ENCODE measurements at places on chromosomes 1 and 21.

GRCh38 chr1:202857136-202857610 lies 31.8 kb downstream of the RABIF start:
- DNase-seq, result no peak

- DNase-seq, result no peak
These were observed 63.4 kb upstream of the LAX1 start for GRCh38 chr1:203701606-203702005.

DNA sequence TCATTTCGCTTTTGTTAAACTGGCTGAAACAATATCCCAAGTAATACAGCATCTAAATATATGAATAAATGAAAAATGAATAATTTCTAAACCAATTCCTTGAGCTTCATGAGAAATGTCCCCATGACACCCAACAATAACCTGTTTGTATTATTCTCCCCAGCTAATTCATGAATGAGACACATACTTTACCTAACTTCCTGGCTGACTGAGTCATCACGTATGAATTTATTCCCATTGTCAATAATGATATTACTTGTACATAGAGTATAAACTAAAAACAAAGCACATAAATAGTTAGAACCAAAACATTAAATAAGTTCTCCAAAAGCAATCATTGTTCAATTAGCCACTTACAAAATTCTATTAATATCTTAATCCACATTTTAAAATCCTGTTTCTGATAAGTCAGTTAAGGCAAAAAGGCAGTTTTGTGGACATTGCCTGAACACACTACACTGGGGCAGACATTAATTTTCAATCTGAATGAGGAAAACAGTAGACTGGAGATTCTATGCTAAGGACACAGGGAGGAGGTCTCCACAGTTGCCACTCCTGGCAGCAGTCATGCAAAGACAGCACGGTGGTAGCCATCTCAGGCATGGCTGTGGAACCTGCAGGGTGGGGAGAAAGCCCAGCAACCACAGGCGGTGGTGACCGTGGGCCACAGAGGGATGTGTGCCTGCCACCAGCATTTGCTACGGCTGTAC lies 48.2 kb downstream of the SLC9C2 start:
- DNase-seq, result no peak

DNA sequence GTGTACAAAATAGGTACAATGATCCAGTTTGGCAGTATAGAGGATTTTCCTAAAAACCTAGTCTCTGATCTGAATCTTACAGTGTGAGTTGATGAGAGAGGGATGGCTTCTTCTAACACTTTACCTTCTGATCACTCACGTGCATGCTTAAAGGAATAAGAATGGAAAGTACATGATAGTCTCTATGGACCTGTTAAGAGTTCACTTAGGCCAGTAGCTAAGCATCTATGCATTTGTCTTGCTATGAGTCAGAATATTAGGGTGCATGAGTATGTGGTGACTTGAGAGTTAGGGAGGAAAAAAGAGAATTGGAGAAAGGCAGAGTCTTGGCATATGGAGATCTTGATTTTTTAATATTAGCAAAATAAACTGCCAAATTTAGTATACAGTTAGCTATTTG lies 206.3 kb downstream of the COL11A1 start:
- DNase-seq, result no peak

DNA sequence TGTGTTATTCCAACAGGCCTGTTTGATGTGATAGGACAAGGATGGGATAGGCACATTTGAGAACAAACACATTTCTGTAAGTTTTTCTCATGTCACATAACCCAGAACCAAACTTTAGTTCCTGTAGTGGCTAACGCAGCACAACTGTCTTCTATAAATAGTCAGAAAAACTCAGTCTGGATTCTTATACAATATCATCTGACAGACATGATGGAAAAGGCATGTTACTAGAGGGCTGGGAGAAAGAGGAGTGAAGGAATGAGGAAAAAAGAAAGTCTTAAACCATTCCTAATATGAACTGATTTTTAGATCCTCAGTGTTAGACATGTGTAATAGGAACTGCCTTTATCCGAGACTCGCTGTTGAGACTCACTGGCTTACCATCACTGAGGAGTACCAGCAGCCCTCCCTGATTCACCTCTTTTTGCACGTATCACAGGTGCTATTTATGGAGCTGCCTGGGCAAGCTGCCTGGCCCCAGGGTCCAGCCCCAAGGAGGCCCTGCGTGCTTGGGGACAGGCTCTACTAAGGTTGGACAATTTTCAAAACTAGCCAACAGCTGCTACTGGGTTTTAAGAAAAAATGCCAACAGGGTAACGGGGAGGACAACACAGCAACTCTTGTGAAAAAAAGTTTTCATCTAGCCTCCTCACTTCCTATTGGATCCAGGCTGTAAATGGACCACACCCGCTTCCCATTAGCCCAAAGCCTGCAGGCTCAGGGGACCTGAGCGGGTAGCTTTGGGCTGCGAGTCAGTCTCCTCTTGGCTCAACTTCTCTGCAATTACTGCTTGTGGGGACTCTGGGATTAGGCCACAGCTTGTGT lies 30.7 kb upstream of the SERBP1 start:
- no peak for DNase-seq

- DNase-seq, result no peak
These were observed 64.8 kb downstream of the PLXNA2 start for GRCh38 chr1:208179263-208179816.

DNA sequence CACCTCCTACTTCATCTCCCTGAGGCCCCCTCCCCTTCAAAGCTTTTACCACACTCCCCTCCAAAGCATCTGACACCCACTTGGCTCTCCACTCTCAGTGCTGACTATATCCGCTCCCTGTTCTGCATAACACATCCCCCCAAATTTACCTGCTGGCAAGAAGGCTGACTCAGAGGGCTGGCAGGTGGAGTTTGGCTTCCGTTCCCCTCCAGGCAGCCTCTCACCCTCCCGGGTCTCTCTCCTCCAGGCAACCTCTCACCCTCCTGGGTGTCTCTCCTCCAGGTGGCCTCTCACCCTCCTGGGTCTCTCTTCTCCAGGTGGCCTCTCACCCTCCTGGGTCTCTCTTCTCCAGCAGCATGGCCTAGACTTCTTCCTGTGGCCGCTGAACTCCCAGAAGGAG lies 562.1 kb downstream of the NPHP4 start:
- DNase-seq, result no peak

- no peak for DNase-seq
These were observed 7.5 kb downstream of the ID3 start for GRCh38 chr1:23551849-23552248.

- DNase-seq, result no peak
These were observed 100.4 kb downstream of the PSMG1 start for GRCh38 chr21:39082656-39083376.
